NCI-H460 (cell line): ENCODE measurements at places on chromosomes 1 and 21.

- peak; percentile 45 for DNase-seq
Measured at GRCh38 chr1:163315773-163316374, 5.9 kb upstream of the NUF2 start.

DNA sequence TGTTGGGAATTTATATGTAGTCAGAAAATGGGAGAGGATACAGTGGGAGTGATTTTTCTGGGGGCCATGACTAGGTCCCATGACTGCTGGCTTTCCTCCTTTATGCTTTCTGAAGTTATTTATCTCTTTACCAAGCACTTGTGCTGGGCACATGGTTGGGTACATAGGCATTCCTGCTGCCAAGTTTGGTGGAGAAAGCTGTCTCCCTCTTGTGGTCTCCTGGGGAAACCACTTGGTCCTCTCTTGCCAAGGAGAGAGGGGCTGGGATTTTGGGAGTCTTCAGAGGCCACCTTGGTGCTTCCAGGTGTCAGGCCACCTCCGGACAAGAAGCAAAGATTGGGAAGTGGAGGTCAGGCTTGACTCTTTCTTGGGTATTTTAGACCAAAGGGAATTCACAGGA lies 120.2 kb upstream of the KCNE2 start:
- peak; percentile 1 for DNase-seq

- DNase-seq: no peak
Measured at GRCh38 chr1:90356991-90357390, 360.1 kb downstream of the BARHL2 start.

- no peak for DNase-seq
Measured at GRCh38 chr1:181675091-181675917, 192.0 kb downstream of the CACNA1E start.

DNA sequence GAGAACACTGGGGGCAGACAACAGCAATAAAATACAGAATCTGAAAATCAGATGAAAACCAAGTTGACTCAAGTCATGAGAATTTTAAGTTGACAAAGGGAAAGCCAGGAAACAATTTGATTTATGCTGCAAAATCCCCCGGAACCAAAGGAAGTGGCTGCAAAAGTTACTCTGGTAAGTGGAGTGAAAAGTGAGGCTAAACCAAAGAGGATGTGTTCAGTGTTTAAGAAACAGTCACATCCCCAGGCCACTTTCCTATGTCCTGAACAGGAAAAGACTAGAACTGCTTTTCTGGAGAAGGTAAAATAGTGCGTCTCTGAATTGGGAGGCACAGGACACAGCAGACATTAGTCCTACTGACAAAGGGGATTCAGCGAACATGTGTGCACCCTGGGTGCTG lies 5.9 kb downstream of the TARBP1 start:
- no peak for DNase-seq
